Heart right ventricle (tissue), 16 donors: ENCODE measurements at places on chromosomes 6 and 20.

- no peak for DNase-seq
Measured at GRCh38 chr20:35277127-35277526, 795 bp downstream of the MMP24OS start.

DNA sequence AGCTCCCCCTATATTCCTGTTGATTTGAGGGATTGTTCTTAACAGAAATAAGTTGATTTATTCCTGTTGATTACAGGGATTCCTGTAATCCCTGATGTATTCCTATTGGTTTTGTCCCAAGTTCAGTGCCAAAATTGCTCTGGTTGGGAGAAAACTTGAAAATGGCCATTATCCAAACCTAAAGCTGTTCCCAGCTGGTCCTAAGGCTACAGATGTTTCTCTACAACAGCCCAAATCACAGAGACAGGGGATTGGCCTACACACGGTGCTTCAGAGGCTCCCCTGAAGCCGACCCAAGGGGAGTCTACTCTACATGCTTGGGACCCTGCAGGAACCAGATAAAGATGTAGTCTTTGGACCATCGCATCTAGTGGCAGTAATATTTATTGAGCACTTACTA is 99.0 kb upstream of the AKAP12 start:
- no peak for DNase-seq

DNA sequence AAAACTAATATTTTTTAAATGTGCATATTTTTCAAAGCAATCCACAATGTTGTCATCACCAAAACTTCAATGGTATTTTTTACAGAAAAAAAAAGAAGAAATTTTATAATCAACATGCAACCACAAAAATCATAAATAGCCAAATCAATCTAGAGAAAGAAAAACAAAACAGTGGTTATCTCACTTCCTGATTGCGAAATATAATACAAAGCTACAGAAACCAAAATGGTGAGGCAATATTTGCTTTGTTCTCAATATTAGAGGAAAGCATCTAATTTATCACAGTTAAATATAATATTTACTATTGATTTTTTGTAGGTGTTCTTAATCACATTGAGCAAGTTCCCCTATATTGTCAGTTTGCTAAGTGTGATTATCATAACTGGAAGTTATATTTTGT is 720.7 kb upstream of the ADGRB3 start:
- DNase-seq, result no peak

DNA sequence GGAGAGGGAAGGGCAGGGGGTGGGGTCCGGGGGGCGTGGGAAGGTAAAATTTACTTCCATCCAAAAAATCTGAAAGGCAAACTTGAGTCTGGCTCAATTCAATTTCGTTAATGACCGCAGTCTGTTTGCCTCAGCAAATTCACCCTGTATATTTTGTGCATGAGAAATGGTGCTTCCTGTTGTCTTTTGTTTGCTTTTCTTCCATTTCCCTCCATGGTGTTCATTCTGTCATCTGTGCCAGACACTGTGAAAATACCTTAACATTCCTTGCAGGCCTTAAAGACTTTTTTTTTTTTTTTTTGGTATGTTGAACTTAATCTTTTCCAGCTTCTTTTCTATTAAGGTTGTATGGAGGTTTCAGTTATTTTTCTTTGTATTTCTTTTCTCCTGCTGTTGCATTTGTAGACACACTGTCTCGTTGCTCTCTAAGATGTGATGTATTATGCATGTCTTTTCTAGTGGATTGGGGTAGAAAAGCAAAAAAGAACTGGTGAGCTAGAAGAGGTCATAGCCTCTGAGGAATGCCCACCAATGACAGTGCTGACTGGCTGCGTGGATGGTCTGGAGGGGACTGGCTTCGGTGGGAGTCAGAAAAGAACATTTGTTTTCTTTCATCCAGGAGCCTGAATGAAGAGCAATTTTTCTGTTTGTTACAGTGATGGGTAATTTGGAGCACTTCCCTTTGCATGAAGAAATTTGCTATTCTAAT is 585.0 kb upstream of the MAP3K7 start:
- DNase-seq, result no peak

DNA sequence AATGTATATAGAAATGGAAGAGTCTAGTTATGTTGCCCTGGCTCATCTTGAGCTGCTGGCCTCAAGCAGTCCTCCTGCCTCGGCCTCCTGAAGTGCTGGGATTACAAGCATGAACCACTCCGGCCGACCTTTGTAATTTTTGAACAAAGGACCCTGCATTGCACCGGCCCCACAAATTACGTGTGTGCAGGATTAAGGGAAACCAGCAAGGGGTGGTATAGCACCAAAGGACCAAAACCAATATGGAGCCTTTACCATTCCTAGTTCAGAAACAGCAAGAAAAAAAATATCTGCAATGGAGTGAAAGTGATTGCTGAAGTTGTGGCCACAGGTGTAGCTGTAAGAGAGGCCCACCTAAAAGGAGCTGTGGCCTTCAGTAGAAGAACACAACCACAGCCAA is 8.2 kb upstream of the TRERF1 start:
- DNase-seq, result no peak

DNA sequence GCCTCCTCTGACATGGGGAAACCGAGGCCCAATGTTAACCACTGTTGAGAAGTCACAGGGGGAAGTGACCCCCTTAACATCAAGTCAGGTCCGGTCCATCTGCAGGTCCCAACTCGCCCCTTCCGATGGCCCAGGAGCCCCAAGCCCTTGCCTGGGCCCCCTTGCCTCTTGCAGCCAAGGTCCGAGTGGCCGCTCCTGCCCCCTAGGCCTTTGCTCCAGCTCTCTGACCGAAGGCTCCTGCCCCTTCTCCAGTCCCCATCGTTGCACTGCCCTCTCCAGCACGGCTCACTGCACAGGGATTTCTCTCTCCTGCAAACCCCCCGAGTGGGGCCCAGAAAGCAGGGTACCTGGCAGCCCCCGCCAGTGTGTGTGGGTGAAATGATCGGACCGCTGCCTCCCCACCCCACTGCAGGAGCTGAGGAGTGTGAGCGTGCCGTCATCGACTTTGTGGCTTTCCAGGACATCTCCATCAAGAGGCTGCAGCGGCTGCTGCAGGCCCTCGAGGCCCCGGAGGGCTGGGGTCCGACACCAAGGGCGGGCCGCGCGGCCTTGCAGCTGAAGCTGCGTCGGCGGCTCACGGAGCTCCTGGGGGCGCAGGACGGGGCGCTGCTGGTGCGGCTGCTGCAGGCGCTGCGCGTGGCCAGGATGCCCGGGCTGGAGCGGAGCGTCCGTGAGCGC is 1.6 kb downstream of the TNFRSF6B start:
- no peak for DNase-seq
